ENCODE measurements at places on chromosomes 7 and 10. TPM values are rescaled to one million over a fixed set of nuclear protein-coding genes. Genes with fewer than 3 reads are reported as not detected.

DNA sequence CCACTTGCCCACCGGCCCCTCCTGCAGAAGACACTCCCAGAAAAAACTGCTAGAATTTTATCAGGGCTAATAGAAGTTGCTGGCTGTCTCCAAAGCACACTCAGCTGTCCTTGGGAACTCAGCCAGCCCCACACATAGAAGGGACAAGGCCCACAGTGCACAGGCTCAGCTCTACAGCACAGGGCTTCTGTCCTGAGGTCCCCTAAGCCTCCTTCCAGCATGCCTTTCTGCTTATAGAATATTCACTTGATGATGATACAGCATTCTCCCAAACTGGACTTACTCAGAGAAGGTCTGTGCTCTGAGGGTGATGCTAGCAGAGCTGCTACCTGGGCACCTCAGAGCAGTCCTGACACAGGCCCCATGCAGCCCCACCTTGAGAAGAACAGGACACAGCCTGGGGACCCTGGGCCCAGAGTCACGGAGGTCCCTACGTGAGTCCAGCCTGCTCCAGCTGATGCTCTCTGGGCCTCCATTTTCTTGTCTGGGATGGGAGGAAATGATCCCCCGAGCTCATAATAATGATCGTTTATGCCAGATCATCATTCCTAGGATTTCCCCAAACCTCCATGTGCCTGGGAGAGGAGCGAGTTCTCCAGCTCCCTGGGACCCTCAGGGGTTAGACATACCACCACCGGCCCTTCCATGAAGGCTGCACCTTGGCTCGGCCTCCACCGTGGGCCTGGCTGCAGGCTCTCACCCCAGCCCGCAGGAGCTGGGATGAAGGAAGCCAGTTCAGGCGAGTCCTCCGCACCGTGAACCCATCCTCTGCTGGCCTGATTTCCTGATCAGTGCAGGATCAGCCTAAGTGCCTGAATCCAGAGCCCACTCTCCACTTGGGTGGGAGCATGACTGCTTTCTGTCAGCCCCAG, 145.6 kb downstream of the ZNF248 start:
- no peaks in the 10 kb centered on the region for H3K36me3 ChIP-seq
- H3K27me3 ChIP-seq: no peaks in the 10 kb centered on the region
- no peak overlapping the region for H3K27ac ChIP-seq

GRCh38 chr7:70951271-70951962, 180.5 kb upstream of the GALNT17 start:
- DNase-seq: no peak
- no peaks in the 10 kb centered on the region for H3K4me1 ChIP-seq
- H3K36me3 ChIP-seq: no peaks in the 10 kb centered on the region
- H3K27ac ChIP-seq: no peak overlapping the region
- H3K27me3 ChIP-seq: no peaks in the 10 kb centered on the region

DNA sequence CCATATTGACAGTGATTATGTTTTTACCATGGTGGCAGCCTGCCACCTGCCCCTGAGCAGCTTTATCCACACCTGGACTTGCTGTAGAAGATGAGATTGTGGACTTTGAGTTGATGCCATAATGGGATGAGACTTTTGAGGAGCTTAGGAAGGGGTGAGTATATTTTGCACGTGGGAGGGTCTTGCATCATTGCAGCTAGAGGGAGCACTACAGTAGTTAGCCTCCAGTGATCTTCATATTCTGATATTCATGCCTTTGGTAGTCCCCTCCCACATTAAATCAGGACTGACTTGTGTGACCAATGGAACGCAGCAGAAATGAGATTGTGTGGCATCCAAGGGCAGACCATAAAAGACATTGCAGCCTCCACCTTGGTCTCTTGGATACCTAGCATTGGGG, 18.2 kb upstream of the COL13A1 start:
- H3K4me3 ChIP-seq: no peak overlapping the region
- no peaks in the 10 kb centered on the region for H3K4me1 ChIP-seq
- H3K36me3 ChIP-seq: no peaks in the 10 kb centered on the region
- no peak for DNase-seq

DNA sequence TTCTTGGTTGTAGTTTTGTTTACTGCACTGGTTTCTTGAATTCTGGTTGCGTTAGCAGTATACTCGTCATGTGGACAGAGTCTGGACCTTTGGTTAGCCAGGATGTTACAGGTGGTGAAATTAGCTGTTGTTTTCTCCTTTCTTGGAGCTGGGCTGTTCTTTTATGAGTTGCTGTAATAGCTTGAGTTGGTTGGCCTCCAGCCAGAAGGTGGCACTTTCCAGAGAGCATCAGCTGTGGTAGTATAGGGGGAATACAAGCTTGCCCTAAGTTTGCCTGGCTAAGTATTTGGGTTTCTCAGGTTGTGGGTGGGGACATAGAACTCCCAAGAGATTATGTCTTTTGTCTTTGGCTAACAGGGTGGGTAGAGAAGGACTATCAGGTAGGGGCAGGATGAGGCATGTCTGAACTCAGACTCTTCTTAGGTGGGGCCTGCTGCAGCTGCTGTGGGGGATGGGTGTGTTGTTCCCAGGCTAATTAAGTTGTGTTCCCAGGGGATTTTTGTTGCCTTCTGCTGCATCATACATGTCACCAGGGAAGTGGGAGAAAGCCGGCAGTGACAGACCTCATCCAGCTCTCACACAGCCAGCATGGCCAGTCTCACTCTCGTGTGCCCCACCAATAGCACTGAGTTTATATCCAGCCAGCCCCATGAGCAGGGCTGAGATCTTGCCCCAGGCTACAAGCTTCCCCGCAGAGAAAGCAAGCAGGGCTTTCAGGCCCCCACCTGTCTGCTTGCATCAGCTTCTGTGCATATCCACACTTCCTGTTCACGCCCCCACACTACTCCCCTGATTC, 246.7 kb upstream of the TPK1 start:
- no peaks in the 10 kb centered on the region for H3K27me3 ChIP-seq
- no peak overlapping the region for H3K4me3 ChIP-seq
- no peaks in the 10 kb centered on the region for H3K4me1 ChIP-seq

TRIL gene
- 0.07 TPM for total RNA-seq

SLC26A5 gene
- total RNA-seq: not detected

MTURN gene
- 7.1 TPM for total RNA-seq

SPDYE2B gene
- total RNA-seq: not detected

Measured in HFFc6 (cell line).